SK-N-SH (cell line): ENCODE measurements at places on chromosomes 11 and 22. TPM values are rescaled to one million over a fixed set of nuclear protein-coding genes. Genes with fewer than 3 reads are reported as not detected.

- no peak for DNase-seq
Measured at GRCh38 chr22:27473533-27473932, 328.0 kb downstream of the MN1 start.

Gene SLC22A25
- not detected in 2 replicates for polyA plus RNA-seq

DNA sequence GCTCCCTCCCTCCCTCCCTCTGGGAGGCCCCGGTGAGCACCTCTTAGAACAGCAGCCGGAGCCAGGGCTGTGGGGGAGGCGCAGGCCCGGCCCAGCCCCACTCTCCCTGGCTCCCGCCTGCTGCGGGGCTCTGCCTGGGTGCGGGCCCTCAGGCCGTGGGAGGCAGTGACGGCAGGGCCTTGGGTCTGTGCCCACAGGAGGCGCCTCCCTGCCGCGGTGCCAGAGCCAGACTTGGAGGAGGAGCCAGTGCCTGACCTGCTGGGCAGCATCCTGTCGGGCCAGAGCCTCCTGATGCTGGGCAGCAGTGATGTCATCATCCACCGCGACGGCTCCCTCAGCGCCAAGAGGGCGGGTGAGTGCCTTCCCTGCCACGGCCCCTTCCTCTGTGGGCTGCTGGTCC, 9.5 kb downstream of the IRF7 start:
- DNase-seq = peak; percentile 92

GRCh38 chr11:19027829-19028595, 32.5 kb downstream of the MRGPRX2 start:
- DNase-seq = no peak

GRCh38 chr11:47724041-47724729, 9.0 kb upstream of the AGBL2 start:
- no peak for DNase-seq

DNA sequence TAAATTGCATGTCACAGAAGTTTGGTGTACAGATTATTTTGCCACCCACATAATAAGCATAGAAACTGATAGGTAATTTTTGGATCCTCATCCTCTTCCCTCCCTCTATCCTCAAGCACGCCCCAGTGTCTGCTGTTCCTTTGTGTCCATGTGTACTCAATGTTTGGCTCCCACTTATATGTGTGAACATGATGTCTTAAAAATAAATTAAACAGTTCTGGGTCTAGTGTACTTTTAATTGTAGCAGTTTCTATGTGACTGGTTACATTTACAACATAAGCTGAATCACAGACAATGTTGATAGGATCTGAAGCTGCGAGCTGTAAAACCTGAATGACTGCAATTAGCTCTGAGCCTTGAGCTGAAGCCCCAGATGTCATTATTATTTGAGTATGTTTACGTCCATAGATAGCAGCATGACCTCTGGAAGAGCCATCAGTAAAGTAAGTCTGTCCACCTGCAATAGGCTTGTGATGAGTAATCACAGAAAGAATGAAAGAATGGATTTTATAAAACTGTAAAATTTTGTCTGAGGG, 29.7 kb downstream of the OR10A6 start:
- no peak for DNase-seq

Gene CARD18
- not detected in 2 replicates for polyA plus RNA-seq

DNA sequence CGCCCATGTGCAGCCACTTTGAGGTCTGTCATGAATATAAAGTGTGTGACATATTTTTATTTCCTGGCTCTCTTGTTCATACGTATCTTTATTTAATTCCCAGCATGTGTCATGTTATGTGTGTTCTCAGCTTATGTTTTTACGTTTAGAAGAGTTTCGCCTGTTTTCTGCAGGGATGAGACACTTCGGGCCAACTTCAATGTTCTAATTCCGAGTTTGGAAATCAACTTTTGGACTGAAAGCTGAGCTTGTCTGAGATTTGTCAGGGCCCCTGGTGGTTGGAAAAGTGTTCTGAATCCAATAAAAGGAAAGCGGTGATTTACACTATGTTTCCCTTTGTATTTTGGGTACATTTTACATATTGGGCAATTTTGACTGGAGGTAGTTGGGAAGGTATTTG, 810.7 kb downstream of the TBC1D22A start:
- DNase-seq = no peak

- DNase-seq = no peak
Measured at GRCh38 chr11:44613153-44613552, 47.7 kb downstream of the CD82 start.

DNA sequence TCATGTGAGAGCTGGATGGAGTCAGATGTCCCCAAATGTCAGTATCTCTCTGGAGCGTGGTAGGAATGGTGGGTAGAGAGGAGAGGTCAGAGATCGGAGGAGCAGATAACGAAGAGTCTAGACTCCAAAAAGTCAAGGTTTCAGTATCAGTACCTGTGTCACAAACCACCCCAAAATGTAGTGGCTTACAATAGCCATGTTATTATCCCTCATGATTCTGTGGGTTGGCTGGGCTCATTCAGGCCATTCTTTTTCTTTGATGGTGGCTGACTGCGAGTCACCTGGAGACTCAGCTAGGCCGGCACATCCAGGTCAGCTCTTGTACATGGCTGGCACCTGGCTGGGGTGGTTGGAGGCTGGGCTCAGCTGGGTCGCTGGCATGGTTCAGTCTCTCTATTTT, 7.3 kb upstream of the SSTR3 start:
- no peak for DNase-seq

DNA sequence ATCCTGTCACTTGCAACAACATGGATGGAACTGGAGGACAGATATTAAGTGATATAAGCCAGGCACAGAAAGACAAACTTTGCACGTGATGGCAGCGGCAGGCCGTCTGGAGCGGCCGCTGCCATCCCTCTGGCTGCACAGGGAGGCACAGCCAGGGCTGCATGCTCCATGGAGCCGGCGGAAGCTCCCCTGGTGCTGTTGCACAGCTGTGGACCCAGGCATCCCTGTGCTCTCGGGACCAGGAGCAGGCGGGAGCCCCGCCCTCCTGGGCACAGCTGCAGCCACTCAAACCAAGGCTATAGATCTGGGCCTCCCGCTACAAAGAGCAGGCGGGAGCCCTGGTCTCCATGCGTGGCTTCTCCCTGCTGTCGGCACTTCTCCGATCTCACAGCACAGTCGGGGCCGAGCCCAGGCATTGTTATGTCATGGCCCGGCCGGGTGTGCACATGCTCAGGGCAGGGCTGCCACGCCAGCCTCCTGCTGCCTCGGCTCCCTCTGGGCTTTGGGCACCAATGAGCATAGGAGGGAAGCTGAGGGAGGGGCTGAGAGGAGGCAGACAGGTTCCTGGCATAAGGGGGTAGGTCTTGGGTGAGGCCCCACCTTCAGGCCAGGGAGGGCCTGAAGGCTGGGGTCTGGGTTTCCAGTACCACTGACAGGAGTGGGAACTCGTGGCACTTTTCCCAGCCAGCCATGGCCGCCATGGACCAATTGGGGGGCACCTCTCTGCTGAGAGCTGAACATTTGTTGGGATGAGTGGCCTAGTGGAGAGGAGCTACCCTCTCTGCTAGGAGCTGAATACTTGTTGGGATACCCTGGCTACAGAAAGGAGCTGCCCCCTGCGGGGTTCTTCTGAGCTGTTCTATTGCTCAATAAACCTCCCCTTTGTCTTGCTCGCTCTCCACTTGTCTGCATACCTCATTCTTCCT, 16.7 kb downstream of the RRP8 start:
- peak; percentile 63 for DNase-seq

DNA sequence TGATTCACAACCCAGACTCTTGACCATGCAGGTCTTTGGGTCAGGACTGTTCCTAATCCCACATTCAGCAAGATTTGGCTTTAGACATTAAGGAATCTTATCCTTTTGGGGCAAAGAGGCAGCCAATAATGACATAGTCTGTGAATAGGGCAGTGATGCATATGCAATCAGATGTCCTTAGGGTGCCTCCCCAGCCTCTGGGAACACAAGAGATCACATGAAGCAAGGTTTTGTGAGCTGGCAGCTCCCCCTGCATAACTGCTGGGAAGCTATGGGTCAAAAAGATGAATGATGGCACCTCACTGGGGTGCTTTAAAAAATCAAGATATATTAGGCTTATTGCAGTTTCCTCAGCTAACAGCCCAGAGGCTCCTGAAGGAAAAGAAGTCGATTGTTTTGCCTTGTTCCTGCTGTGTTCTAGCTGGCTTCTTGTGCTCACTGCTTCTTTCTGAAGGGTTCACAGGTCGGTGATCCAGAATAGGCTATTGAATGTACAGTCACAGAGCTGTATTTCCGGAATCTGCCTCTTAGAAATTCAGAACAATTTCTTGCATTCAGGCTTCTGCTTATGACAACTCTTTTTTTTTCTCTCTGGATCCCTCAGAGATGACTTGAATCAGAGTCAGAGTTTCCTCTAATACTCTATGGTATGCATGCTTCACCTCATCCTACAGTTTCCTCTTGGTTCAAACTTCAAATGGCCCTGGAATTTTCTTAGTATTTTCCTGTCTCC, 31.7 kb downstream of the INSC start:
- no peak for DNase-seq

GRCh38 chr11:57464539-57465181, 4.3 kb downstream of the RTN4RL2 start:
- peak; percentile 28 for DNase-seq

Gene BDNF
- polyA plus RNA-seq = 21.3 and 24.4 TPM in 2 replicates

DNA sequence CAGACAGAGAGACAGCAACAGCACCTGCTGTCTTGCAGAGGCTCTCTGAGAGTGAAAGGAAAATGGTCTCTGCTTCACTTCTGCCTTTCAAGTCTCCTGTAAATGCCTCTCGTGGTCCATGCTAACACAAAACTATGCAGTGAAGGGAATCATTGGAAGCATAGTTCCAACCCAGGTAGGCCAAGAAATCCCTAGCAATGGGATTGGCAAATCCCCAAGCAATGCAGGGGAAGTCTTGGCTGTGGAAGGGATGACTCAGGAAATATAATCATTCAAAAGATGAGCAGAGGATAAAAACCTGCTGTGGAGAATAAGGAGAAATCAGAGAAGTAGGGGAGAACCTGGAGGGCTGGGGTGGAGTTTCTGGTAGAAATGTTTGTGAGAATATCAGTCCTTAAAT, 216.1 kb upstream of the ZBED5 start:
- no peak for DNase-seq

DNA sequence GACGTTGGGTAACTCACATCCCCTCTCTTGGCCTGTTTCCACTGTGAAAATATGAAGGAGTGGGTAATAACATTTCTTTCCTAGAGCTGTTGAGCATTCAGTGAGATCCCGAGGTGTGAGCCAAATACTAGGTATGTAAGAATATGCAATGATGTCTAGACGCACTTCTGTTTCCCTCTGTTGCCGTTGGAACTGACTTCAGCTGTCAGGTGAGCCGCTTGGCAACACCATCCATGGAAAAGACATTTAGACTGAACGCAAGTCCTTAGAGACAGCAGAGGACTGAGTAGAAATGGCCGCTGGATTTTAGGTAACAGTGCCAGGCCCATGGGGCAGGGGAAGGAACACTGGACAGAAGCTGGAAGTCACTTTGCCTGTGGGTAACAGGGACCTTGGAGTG, 29.5 kb upstream of the SHANK2 start:
- DNase-seq = no peak

Gene HORMAD2
- not detected in 2 replicates for polyA plus RNA-seq

Gene GLB1L2
- 3.4 and 3.5 TPM in 2 replicates for polyA plus RNA-seq

DNA sequence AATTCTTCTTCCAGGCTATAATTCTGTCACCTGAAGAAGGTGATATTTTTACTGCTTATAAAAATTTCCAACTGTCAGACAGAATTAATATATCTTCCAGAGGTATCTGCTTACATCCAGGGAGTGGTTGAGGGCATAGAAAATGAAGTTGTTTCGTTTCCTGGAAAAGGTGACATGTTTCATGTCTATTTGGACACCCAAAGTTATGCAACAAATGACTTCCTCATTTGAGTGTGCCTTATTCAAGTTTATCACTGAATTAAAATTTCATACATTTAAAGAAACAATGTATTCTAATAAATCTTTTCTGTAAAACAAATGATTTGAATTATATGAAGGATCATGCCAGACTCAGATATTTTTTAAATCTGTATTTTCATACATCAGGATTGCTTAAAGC, 8.5 kb upstream of the GRAMD1B start:
- no peak for DNase-seq

GRCh38 chr11:1084561-1085439, 10.1 kb downstream of the MUC2 start:
- no peak for DNase-seq

DNA sequence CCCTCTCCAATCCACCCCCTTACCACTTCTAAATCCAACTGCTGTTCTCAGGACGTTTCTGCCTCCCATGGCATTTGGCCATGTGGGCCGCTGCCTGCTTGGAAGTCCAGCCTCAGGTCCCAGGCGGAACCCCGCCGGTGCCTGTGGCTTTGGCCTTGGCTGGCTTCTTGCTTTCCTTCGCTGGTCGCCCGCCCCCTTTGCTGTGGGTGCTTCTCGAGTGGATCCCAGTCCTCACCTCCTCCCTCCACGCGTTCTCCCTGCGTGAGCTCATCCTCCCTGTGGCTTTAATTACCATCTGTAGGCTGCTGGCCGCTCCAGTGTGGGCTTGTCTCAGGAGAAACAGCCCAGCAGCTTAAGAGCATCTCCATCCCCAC, 111.7 kb downstream of the NECTIN1 start:
- no peak for DNase-seq

Gene PDXP
- polyA plus RNA-seq = 22.5 and 24.5 TPM in 2 replicates

Gene RGL4
- polyA plus RNA-seq = not detected in 2 replicates

- DNase-seq = no peak
Measured at GRCh38 chr11:63920939-63921417, 4.0 kb upstream of the RCOR2 start.

DNA sequence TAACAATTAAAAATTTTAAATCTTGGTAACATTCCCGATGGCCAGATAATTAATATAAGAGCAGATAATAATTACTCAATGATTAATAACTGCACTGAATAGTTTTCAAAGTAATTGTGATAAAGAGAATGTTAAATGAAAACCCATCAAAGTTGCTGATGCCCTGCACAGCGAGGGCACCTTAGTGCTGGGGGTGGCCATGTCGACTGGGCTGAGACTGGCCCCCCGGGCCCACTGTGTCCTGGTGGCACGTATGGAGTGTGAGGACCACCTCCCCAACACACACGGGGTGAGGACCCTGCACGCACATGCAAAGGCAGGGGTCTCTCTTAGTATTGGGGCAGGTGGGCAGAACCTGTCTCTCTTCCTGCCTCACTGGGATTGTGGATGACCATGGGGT, 15.1 kb upstream of the CCDC188 start:
- no peak for DNase-seq

- DNase-seq = no peak
Measured at GRCh38 chr11:85718991-85719807, 33.2 kb upstream of the CCDC89 start.

DNA sequence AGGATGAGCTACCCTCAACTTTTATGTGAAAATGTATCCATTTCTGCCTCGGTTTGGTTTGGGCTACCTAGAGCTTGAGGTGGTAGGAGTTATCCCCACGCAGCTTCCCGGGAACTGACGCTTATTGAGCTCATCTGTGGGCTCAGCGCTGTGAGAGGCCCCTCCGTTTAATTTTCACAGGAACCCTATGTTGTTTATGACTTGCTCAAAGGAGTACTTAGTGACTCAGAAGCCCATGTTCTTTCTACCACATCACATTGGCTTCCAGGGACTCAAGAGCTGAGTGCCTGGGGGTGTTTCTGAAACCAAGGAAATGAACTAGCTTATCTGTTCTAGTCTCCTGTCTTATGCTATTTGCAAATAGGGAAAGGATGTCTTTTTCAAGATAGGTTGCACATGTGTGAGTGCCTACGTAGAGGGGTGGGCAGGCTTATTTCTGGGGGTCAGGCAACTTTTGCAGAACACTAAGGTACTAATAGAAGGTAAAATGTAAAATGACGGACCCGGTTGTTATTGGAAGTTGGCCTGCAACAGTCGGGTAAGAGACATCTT, 40.5 kb downstream of the MICAL2 start:
- no peak for DNase-seq

Gene RIBC2
- not detected in 2 replicates for polyA plus RNA-seq

- no peak for DNase-seq
Measured at GRCh38 chr11:113884361-113884836, 9.0 kb upstream of the USP28 start.
